ENCODE measurements at places on chromosomes 1 and 21.

- DNase-seq, result peak; percentile 52
Observed at GRCh38 chr1:91731815-91732214, 154.1 kb downstream of the TGFBR3 start.

DNA sequence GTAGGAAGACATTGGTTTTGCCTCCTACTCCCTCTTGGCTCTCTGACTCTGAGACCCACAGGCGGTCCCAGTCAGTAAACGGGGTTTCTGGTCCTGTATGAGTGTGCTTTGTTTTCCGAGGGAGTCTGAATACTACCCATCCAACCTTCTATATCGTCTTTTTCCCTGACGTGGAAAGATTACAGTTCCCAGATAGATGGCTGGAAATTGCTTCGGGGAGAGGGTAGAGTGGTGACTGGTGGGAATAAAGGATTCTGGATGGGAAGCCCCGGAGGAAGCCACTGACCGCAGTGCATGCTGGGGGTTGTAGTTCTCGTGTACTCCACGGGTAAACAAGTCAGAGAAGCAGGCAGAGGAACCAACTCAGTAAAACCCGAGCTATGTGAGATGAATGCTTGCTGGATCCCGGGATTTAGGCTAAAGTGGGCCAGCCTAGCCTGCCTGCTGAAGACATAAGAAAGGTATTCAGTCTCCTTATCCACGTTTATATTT, 66.2 kb upstream of the IRF2BP2 start:
- DNase-seq, result no peak

GRCh38 chr1:159915571-159916241, 9.6 kb downstream of the TAGLN2 start:
- DNase-seq, result no peak

DNA sequence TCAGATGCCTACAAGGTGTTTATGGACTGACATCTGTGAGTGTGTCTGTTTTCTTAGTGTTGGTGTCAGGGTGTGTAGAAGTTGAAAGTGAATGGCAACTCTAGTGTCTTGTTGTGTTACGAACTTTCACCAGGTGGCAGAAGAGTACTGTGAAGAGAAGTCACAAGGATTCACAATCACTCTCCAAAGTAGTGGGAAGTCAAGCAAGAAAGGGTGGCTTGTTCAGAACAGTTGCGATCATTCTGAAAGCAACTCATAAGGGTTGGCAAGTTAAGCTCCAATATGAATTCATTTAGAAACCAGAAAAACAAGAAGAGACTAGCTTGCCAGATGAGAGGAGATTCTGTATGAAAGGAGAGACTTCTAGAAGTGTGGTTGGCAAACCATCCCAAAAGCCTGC, 86.1 kb downstream of the FASLG start:
- peak; percentile 54 for DNase-seq

- DNase-seq, result no peak
Observed at GRCh38 chr1:17108786-17109185, 10.5 kb downstream of the PADI2 start.

GRCh38 chr1:6632588-6633514, 8.2 kb downstream of the THAP3 start:
- no peak for DNase-seq

DNA sequence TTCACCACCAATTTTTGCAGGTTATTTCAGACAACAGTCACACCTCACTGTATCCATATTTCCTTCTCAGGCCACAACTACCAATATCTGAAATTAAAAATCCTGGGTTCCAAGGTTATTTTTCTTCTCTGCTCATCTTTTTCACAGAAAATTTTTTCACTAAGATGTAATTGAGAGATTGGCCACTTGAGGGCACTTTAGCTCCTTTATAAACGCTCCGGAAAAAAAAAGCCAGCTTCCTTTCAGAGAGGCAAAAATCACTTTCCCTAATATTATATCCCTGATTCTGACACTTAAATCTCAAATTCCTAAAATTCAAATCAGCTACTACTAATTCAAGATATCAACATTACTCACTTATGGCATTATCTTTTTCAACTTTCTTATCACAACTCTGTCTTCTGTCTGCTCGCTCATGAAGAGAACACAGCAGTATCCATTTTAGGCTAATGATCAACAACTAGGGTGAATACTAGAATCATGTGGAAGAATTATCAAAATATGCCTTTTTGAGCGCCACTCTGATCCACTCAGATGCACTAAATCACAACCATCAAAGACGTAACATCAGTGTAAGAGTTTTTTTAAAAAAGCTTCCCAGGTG, 101.4 kb upstream of the RGS1 start:
- no peak for DNase-seq

DNA sequence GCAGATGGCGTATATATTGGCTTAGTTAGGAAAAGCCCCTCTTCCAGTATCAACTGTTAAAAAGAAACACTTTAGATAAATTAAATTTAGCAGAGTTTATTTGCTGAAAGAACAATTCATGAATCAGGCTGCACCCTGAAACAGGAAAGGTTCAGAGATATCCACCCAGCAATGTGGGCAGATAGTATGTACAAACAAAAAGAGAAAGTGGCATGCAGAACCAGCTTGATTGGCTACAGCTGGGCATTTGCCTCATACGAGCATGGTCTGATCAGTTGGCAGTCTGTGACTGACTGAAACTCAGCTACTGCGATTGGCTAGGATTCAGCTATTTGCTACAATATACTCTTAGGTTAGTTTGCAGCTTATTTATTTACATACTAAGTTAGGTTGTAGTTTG, 98.2 kb downstream of the ZC3H11B start:
- no peak for DNase-seq

DNA sequence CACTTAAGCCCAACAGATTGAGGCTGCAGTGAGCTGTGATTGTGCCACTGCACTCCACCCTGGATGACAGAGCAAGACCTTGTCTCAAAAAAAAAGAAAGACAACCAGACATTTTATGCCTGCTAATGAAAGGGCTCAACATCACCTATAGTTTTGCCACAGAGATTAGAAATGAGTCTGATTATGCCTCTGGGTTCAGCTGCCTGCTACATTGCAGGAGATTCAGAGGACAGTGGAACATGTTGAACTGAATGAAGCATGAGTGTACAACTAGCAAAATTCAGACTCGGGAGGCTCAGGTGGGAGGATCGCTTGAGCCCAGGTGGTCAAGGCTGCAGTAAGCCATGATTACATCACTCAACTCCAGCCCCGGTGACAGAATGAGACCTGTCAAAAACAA, 46.0 kb downstream of the EXO1 start:
- no peak for DNase-seq

GRCh38 chr21:35232545-35233176, 183.6 kb upstream of the RUNX1 start:
- peak; percentile 94 for DNase-seq

DNA sequence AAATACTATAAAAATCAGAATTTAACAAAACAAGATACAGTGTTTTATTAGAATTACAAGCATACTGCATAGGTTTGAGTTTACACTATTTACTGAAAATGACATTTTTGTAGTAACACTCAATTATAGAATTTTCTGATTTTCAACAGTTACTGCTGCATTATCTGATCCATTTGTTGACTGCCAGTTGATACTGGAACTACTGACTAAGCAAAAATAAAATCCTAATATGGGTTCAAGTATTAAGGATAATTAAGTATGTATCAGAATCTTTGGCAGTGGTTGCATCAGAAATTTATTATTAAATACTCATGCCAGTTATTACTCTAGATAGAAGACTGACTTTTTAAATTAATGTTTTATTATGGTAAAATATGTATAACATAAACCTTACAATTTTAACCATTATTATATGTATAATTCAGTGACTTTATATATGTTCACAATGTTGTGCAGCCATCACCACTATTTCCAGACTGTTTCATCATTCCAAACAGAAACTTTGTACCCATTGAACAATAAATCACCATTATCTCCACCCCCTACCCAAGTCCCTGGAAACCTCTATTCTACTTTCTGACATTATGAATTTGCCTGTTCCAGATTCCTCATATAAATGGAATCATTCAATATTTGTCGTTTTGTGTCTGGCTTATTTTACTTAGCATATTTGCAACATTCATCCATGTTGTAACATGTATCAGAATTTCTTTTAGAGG, 58.2 kb upstream of the GPR88 start:
- DNase-seq, result no peak

GRCh38 chr1:18800258-18800657, 59.2 kb downstream of the TAS1R2 start:
- DNase-seq, result no peak

DNA sequence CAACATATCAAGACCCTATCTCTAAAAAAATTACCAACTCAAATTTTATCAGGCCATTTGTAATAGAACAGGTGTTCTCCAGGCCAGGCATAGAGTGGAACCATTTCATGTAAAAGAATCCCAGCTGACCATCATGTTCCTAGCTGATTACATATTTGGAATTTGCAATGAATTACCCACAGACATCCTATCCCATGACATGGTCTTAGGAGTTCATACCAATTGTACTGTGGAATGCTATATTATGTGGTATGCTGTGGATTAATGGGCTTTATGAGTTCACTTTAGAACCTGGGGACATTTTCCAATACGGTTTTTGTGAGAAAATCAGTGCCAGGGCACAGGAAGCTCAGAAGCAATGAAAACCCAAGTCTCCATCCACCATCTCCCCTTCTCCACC, 110.3 kb downstream of the ZNF281 start:
- DNase-seq, result peak; percentile 70

GRCh38 chr1:29800522-29800956, 564.2 kb downstream of the PTPRU start:
- no peak for DNase-seq

- DNase-seq, result no peak
Observed at GRCh38 chr1:30377230-30378002, 346.0 kb downstream of the MATN1 start.

GRCh38 chr21:45423201-45423955, 18.4 kb downstream of the COL18A1 start:
- no peak for DNase-seq

DNA sequence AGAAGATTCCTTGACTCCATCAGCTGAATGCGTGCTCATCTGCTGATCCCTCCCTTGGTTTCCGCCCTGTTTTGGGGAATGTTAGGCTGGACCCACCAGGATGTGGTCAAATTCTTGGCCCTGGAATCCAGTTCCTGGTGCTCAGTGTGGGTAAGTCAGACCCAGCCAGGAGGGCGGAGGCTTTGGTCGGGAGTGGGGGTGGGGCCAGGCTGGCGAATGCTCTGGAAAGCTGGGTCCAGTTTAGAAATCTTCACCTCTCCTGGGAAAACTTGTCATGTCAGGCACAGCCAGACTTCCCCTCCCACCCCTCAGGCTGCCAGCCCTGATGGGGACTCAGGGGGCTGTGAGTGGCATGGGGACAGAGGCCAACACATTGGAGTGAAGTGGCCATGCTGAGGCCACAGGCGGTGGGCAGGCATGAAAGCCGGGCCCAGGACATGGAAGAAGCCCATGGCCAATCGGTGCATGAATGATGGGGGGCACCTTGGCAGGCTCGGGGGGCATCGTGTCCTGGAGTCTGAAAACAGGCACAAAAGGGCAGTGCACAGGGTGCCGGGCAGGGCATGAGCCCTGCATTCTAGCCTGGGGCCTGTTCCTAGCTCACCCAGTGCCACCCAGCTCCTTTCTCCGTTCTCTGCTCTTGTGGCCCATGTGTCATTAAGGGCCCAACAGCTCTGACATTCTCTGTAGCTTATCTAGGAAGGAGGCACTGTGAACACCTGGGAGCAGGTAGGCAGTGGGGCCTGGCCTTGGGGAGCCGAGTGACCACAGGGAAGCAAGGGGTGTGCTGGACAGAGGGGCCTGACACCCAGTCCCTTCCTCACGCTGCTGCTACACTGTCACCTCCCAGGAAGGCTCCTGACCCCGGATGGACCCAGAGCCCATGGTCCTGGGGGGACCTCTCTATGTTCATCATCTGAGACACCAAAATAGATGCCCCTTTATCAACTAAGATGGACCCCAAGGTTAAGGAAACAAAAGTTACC, 14.6 kb upstream of the PADI1 start:
- peak; percentile 55 for DNase-seq

DNA sequence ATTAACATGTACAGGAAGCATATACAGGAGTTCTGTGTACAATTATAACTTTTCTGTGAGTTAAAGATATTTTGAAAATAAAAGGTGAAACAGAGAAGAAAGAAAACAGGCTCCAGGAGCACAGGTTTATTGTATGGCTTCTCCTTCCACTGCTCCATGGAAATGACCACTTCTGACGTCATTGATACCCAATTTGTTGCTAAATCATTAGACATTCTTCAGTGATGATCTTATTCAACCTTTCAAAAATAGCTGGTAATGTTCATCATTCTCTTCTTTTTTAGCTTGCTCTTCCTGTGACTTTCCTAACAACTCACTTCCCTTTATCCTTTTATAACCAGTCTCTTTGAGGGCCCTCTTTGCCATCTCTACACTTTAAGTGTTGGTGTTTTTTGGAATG, 77.8 kb downstream of the KCNK2 start:
- no peak for DNase-seq

GRCh38 chr1:174912264-174912663, 87.5 kb upstream of the CACYBP start:
- peak; percentile 22 for DNase-seq

GRCh38 chr1:19038096-19038495, 81.6 kb upstream of the IFFO2 start:
- no peak for DNase-seq

GRCh38 chr1:10507111-10507879, 32.5 kb downstream of the PEX14 start:
- no peak for DNase-seq

DNA sequence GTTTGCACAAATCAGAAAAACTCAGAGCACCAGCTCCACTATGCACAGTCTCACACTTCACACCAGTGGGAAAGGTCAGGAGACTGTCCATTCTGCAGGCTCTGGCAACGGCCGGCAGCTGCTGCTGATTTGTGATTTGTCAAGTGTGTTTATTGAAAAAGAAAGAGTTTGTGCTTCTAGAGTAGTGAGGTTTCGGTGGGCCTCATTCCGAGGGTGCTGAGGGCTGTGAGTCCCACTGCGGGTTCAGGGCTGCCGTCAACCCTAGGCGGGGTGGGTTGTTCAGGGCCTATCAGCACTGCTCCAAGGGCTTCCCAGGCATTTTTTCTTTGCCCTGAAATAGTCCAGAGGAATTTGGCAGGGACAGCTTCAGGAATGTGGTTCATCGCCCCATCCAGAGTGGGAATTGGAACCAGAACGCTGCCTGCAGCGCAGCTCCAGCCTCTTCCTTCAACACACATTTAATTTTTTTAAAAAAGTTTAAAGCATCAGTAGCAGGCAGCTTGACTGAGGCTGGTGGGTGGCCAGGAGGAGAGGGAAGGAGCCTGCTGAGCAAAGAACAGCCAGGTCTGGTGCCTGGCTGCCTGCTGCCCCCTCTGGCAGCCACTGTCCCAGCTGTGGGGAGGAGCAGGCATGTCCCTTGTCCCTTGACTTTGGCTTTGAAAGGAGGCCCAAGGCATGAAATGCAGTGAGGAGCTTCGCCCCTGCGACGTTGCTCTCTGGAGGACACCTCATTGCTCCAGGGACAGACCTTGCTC, 19.7 kb downstream of the STUM start:
- DNase-seq, result no peak

- DNase-seq, result no peak
Observed at GRCh38 chr1:178294654-178295053, 200.8 kb downstream of the RASAL2 start.

- no peak for DNase-seq
Observed at GRCh38 chr1:75992312-75992711, 60.1 kb upstream of the ASB17 start.
